ENCODE measurements at places on chromosomes 16 and 17.

DNA sequence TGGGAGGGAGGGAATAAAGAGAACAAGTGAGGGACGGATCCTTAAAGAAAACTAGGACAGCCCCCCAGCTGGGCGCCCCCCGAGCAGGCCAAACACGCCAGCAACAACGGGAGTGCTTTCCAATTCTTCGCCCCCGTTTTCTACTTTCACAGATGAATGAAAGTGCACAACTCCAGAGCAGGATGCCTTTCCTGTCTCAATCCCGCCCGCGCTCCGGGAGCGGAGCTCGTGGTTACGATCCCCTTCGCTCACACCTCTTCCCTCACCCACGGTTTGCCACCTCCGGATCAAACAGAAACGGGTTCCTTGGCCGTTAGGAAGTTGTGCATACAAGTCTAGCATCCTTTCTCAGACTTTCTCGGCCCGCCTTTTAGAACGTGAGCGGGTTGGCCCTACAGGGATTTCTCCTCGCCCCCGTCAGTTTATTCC, 680 bp downstream of the SKA2 start:
- DNase-seq, result no peak

GRCh38 chr17:63533433-63534077, 10.4 kb downstream of the KCNH6 start:
- DNase-seq, result no peak

DNA sequence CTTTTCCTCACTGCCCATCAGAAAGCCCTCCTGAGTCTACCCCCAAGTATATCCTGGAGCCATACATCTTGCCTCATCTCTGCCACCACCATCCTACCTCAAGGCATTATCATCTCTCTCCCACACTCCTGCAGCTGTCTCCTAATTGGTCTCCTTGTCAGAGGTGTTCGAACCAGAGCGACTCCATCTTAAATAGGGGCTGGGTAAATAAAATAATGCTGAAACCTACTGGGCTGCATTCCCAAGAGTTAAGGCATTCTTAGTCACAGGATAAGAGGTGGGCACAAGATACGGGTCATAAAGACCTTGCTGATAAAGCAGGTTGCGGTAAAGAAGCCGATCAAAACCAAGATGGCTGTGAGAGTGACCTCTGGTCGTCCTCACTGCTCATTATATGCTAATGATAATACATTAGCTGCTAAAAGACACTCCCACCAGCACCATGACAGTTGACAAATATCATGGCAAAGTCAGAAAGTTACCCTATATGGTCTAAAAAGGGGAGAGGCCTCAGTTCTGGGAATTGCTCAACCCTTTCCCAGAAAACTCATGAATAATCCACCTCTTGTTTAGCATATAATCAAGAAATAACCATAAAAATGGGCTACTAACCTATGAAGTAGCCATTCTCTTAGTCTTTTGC, 97.0 kb upstream of the C16orf82 start:
- no peak for DNase-seq

DNA sequence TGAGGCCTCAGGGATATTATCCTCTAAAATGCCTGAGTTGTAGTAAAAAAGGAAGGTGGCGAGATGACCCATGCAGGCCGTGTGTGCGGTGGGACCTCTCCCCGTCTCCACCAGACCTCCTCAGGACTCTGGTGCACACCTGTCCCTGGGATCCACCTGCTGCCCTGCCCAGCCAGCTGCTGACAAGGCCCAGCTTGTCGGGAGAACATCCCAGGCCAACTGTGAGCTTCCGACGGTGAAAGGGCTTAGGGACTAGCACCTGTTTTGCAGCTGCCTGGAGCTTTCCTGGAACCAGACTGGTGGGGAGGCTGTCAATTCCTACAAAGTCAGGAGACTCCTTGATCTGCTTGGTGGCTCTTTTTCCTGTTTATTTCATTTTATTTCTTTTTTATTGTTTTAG, 11.6 kb downstream of the IL34 start:
- DNase-seq, result no peak

- no peak for DNase-seq
These were observed 382.7 kb downstream of the CDH8 start for GRCh38 chr16:61653544-61653943.

DNA sequence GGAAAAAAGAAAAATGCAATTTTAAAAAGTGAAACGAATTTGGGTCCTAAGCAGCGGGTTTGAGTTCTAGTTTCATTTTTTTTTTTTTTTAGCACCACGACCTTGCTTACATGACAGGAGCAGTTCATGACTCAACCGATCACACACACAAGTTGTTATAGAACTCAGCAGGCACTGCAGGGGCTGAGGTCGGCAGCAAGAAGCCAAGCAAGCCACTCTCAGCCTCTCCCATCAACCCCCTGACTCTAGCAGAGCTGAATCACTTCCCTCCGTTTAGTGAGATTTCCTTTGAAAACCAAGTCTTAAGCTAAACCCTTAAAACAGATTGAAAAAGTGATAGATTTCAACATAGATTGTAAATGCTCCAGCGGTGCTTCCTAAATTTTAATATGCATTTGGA, 520.8 kb downstream of the HAPSTR1 start:
- DNase-seq, result no peak

DNA sequence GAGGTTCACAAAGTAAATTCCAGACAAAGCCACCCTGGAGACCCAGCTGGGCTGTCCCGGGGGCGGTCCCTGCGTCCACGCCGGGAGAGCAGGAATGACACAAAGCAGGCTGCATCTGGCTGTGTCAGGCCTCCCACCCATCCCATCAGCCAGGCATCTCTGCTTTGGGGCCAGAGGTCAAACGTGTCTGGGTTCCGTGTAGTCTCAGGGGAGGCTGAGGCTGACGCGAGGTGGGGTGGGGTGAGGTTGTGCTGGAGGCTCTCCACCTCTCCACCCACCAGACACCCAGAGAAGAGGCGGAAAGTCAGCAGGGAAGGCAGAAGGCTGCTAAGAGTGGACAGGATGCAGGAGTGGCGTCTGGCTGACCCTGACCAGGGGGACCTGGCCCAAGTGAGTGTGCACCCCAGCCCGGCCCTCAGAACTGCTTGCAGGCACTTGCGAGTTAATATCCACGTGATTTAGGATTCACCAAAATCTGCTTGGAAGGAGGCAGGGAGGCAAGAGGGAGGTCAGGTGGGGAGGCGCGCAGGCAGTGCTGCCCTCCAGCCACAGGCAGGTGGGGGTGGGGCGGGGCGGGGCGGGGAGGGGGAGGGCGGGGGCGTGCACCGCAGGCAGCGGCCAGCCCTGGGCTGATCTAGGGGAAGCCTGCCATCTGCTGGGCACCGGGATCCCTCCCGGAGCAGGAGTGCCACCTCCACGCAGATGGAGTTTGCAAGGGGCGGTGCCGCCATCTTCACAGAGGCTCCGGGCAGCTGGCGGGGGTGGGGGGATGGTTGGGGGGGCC, 44.3 kb downstream of the TBC1D16 start:
- DNase-seq, result peak; percentile 84

DNA sequence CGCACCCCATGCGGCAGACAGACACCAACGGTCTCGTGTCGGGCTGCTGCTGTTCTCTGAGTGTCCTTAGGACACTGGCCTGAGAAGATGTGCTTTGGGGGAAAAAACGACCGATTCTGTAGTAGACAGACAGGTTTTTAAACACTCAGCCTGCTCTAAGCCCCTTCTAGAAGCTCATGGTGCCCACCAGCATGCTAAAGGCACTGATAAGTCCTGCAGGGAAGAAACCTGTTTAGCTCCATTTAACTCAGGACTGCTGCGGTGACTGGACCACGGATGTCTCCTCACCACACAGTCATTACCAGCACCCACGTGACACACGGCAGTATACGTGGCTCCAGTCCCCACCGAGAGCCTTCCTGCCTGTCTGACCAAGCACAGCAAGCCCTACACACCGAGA, 19.1 kb upstream of the APRT start:
- no peak for DNase-seq

DNA sequence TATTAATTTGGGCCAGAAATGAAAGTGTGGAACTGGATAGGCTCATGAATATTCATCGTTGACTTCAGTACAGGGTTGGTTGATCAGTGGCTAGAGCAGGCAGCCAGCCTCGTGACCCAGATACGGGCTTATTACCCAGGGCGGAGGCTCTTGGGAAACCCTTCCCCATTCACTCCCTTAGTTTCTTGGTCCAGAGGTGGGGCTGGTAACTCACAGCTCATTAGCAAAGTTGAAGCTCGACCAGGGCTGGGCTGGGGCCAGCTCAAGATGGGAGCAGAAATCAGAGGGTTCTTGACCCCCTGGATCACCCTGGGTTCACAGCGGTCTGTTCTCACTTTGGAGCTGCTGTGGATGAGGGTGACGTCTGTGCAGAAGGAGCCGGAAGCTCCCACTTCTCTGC, 44.6 kb upstream of the GSE1 start:
- no peak for DNase-seq

DNA sequence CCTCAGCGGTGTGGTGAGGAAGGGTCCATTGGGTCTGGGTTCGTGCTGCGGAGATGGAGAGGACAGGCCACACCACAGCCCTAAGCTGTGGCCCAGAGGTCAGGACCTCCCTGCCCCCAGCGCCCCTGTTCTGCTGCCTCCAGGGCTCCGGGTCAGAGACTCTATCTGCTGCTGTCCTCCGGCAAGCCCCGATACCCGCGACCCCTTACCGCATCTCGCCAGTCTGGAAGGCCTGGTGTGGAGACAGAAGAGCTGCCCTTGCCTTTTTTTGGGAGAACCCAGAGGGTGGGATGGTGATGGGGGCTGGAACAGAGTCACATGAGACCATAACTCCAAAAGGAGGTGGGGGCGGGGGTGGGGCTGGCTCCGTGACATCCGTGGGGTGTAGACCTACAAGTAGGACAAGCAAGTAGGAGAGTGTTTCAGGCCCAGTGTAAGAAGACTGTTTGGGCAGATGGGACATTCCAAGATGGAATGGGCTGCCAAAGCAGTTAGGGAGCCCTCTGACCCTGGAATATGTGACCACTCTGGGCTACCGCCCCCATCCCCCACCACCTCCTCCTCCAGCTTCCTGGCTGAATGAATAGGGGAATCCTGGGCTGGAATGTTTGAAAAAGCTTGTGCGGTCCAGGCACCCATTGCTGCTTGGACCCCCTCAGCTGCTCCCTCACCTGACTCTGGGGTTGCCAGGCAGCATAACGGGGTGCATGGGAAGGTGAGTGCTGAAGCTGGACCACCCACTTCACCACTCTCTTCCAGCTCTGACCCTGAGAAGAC, 1.4 kb downstream of the XYLT2 start:
- no peak for DNase-seq

GRCh38 chr17:40058186-40058784, 4.1 kb upstream of the MED24 start:
- DNase-seq, result no peak

DNA sequence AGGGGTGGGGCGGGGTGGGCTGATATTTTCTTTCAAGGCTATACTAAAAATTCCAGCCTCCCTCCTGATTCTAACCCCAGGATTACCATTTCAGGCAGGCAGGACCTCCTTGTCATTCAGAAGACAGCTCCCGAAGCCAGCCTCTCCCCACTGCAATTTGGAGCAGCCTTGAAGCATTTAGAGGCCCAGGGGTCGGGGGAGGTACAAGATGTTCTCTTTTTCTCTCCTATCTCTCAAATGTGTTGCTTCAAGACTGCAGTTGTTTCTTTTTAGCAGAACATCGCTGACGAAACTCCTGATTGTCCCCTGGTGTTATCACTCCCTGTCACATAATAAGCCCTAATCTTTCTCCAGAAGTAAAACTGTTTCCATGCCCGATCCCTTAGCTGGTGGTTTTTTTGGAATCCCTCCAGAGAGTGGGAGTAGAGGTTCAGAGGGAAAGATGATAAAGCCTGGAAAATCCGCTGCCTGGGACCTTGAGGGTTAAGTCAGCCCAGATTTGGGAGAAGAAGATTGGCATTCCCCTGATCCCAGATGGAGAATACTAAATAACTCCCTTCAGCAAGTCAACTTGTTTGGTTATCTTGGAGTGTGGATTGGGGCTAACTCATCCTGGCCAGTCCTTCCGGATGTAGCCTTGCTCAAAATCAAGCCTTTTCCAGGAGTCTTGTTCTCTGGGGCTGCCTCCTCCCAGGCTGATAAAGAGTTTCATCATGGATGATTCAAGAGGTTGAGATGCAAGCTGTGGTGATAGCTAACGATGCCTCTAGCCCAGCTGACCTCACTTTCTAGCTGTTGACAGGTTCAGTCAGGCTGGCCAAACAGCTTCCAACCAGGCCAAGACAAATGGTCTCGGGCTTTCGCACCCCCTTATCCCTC, 71.3 kb downstream of the SOX9 start:
- DNase-seq, result no peak

GRCh38 chr16:30659507-30660423, 1.5 kb downstream of the FBRS start:
- peak; percentile 37 for DNase-seq

DNA sequence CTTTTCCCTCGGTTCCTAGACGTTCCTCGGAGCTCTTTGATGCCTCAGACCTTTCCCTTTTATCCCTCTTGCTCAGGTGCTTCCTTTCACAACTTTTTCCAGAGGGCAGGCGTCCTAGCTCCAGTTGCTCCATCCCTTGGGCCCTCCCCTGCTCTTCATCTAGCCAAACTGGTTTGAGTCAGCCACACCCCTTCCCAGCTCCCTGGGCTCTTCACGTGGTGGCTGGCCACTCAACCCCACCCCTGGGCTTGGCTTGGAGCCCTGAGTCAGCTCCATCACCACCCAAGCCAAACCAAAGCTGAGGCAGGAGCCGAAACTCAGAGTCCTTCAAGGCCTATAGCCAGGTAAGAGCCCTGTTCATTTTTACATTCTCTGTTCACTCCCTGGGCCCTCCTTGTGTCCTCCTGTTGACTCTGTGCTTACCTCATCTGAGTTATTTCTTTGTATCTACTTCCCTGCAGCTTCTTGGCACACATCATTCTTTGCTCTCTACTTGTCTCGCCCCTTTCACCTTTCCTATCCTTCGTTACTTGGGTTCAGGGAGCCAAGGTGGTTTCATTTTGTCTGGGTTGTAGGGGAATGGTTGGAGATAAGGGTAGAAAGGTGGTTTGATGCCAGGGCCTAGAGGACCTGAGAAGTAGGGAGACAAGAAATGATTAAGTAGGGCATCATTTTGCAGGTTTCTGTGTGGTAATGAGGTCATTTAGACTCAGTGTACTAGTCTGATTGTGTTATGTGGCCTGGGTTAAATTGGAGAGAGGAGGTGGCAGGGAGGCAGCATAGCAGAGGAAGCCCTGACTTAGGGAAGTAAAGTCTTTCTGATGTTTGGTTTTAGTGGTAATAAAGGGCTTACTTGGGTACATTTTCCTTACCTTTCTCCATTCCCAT, 7.6 kb upstream of the PHKG2 start:
- DNase-seq, result no peak

- peak; percentile 79 for DNase-seq
These were observed 18.7 kb upstream of the ZNF689 start for GRCh38 chr16:30628628-30629540.

GRCh38 chr17:1108478-1108764, 71.4 kb downstream of the ABR start:
- DNase-seq, result no peak

Data from CD4-positive, alpha-beta T cell (primary cell).